ENCODE measurements at places on chromosomes 12 and 14.

- no peak for DNase-seq
Measured at GRCh38 chr12:55824726-55825125, 4.7 kb downstream of the DNAJC14 start.

DNA sequence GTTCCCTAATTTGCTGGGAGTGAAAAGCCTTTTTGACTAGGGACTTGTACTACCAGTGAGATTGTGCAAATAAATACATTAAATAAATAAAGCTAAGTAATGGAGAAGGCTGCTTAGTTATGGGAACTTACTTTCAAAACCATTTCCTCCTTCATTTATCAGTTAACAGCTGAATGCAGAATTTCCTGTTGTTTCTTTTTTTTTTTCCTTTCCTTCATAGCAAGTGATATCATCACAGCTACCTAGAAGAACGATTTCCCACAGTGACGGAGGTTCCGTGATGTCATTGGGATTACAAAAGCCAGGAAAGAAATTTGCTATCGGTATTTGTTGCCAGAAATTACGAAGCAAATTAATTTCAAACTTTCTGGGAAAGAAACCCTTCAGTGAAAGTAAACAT, 42.1 kb upstream of the SOCS2 start:
- DNase-seq, result no peak

DNA sequence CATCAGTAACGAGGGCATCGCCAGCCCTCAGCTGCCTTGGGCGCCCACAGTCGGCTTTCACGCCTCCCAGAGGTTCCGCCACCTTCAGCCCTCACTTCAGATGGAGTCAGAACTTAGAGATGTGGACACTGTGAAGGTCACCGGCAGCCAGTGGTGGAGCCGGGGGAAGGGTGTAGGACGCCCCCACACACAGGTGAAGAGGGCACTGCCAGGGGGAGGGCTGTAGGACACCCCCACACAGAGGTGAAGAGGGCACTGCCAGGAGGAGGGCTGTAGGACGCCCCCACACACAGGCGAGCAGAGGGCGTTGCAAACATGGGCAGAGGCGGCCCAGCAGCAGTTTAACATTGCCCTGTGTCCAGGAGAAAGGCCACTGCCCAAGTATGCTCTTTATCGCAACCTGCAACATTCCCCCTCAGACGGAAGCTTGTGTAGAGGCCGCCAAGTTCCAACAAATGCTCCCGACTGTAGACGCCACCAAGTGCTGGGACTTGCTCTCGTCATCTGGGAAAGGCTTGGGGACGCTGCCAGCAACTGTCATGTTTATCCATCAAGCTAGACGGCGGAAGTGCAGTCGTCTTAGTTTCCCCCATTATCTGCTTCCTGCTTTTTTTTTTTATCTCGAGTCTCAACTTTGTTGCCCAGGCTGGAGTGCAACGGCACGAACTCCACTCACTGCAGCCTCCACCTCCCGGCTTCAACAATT, 4.9 kb upstream of the ANKLE2 start:
- DNase-seq, result no peak

- DNase-seq, result peak; percentile 34
Measured at GRCh38 chr12:124617615-124618014, 50.2 kb upstream of the NCOR2 start.

GRCh38 chr14:30462358-30462757, 96.6 kb upstream of the G2E3 start:
- no peak for DNase-seq

DNA sequence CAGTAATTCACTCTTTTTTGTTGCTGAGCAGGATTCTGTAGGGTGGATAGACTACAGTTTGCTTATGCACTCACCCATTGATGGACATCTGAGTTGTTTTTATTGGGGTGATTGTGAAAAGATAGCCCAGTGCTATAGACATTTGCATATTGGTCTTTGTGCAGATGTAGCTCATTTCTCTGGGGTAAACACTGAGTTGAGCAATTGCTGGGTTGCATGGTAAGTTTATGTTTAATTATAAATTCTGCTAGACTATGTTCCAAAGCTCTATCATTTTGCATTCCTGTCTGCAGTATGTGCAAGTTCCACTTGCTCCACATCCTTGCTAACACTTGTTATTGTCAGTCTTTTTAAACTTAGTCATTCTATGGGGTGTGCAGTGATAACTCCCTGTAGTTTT, 65.4 kb upstream of the RFLNA start:
- no peak for DNase-seq

DNA sequence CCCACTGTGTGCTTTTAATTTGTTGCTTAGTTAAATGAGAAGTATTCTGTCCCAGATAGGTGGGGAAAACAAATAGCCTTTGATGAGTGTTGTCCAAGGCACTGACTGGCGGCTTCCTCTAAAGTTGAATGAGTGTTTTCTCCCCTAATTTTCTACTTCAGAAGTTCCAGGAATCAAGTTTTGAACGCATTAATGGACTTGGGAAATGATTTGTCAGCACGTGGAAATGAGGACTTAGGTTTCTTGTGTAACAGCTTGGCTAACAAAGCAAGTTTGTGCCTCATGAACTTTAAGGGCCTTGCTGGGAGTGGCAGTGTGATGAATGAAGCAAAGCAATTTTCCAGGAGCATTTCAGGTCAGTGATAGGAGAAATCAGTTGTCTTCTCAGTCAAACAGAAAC, 56.9 kb downstream of the LIN52 start:
- DNase-seq, result no peak

DNA sequence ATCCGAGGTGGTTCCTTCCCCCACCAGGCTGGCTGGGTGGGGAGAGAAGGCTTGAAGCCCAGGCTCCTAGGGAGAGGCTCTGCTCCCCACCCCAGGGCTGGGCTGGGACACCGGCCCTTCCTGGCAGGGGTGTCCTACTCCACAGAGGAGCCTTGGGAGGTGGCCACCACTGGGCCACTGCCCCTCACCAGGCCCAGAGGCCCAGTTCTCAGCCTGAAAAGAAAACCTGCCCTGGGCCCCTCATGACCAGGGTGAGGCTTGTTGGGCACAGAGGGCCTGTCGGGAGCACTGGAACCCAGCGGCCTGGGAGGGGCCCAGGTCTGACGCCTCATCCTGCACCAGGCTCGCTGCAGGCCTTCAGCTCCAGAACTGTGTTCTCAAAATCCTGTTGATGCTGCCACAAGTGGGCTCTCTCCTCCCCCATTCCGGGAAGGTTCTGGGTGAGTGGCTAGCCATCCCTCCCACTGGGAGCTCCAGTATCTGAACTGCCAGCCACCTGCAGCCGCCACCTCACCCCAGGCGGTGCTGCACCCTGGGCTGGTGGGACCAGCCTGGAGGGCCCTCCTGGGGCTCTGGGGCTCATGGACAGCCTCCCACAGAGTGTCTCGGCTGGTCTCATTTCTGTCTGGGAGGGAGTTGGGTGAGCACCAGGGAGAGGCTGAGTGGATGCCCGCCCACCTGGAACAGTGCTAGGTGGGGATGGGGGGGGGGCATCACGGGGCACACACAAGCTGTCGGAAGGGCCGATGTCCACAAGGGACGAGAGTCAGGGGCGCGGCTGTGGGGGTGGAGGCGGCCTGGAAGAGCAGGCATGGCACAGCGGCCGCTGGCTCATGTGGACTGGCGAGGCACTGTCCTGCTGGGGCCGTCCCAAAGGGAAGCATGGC, 11.8 kb downstream of the BAG5 start:
- DNase-seq, result no peak

DNA sequence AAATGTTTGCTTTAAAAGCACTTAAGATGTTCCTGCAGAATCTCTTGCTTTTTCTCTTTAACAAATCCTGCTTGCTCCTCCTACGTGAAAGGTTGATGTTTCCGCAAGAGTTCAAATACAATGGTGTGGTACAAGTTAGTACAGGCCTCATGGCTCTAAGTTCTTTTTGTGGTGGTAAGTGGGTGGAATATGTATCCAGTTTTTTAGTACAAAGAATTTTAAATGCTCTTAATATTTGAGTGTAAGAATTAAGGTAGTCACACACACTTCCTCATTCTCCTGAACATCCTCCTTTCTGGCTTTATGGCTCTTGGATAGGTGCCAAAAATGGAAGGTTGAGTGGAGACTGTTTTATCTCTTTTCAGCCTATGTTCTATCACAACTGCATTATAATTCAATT, 1.8 kb downstream of the OTOGL start:
- no peak for DNase-seq

DNA sequence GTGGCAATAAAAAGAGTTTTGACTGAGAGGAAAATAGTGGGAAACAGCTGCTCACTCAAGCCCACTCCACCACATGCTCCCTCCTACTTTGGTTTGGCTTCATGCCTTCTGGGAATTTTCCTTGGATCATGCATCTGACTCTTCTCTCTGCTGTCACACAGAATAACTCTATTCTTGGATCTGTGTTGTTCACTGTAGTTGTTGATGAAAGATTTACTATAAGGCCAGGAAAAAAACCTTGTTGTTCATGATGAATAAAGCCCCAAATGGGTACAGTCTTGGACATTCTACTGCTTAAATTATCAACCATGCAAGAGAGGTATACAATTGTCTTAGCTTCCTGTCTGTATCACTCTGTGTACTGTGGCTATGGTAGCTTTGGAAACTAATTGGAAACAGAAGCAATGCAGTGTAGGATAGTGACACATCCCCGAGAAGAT, 70.5 kb downstream of the TMX1 start:
- no peak for DNase-seq

GRCh38 chr12:1838205-1838993, 18.0 kb downstream of the LRTM2 start:
- no peak for DNase-seq

- no peak for DNase-seq
Measured at GRCh38 chr14:65772921-65773574, 360.5 kb downstream of the FUT8 start.

DNA sequence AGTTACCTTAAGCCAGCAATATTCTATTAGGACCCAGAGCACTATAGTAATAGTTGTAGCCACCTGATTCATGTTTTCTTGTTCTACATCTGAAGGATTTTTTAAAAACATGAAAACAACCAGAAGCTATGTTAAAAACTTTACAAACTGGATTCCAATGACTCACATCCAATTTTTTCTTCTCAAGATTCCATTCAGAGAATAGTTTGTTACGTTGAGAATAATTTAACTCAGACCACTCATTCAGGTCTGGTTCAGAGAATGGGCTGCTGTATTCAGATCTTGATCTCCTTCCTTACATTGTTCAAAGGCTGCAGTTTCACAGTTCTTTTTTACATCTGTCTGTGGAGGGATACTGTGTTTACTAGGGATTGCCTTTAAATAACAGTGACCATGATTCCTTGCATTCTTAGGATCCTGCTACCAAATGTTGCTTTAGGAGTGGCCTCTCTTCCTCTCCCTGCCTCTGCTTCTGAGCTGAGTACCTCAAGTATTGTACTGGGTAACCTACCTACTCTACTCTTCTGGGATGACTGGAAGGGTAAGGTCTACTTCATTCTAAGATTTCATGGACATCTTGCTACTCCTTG, 448.0 kb upstream of the FBXO33 start:
- DNase-seq, result no peak

- DNase-seq, result peak; percentile 92
Measured at GRCh38 chr12:100163416-100164152, 20.9 kb upstream of the BLTP3B start.

DNA sequence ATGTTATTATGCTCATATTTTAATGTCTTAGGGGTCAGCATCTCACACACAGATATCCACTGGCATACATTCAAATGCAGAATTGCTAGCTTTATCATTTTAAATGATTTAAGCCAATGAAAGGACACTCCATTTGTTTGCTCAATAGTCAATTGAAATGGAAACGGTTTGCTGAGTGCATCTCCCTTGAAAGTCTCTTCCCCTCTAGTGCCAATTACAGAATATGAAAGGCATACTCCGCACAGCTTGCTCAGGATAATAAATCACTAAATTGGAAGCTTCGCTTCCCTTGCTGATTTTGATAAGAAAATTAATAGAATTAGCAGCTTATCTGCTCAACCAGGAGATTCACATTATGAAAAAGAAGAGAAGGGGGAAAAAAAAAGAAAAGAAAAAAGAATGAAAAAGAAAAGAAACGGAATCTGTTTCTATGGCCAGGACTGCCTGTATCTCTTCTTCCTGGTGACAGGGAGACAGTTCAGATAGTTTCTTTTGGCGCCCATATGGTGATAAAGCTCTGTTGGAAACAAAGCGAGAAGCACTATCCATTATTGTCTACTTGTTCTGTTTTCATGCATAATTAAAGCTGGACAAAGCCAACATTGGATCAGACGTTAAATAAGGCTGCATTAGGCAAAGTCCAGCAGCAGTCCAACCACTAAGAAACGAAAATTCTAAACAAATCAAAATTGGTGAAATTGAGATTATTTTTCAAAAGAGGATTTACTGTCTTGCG, 225.0 kb downstream of the GXYLT1 start:
- no peak for DNase-seq

- no peak for DNase-seq
Measured at GRCh38 chr14:90883782-90884181, 67.6 kb upstream of the TTC7B start.

GRCh38 chr12:110466791-110467190, 1.3 kb downstream of the GPN3 start:
- DNase-seq, result no peak

GRCh38 chr12:49909356-49909755, 5.7 kb upstream of the FAIM2 start:
- DNase-seq, result no peak

DNA sequence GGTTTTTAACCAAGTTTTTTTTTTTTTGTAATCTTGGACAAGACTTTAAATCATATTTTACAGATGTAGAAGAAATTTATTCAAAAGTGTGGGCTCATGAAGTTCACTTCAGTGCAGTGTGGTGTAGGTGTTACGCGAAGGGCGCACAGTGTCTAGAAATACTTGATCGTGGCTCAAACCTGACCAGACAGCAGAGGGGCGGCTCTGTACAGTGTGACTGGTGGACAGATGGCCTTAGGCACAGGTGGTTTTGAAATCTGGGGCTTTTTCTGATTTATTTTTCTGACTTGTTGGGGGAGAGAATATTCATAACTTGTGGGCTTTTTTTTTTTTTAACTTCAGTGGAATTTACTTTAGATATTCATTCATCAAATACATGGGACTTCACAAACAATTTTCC, 179.2 kb downstream of the PELI2 start:
- DNase-seq, result no peak
